ENCODE measurements at places on chromosomes 3 and 15.

DNA sequence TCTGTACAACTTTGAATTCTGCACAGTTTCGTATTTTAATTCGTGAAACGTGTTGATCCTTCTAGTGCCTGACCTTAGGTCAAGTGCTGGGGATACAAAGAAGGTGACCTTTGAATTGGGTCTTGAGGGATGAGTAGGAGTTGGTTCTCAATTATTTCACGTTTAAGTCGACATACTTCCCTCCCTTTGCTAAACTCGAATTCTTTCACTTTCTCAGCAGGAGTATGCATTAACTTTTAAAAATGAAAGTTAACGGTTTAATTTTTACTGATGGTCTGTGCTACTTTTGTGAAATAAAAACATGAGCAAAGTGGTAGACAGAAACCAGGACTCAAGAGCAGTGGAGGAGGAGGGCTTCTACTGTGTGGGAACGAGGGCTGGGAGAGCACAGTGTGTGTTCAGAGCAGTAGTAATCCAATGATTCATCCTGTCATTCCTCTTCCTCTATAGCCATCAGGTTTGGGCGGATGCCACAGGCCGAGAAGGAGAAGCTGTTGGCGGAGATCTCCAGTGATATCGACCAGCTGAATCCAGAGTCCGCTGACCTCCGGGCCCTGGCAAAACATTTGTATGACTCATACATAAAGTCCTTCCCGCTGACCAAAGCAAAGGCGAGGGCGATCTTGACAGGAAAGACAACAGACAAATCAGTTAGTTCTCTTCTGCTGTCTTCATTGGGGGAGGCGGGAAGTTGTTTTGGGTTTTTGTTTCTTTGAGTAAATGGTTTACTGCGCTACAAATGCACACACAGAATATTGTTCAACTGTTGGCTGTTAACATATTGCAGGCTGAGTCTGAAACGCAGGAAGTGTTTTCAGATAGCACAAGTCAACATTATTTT is 78.6 kb upstream of the TSEN2 start:
- DNase-seq: no peak

DNA sequence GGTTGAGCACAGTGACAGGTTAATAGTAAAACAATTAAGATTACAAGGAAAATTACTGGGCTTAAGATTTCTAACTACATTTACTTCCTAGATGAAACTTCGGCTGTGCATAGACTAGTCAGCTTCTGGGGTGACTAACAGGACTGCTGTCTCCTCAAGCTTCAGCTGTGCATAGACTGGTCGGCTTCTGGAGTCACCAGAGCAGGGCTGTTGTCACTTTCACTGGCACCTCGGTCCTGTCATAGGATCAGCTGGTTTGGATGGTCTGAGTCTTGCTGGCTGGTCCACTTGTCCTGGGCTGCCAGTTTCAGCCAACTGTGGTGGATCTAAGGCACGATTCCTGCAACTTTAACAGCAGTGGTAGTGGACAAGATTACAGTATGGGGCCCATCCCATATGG is 23.9 kb upstream of the ACAD9 start:
- DNase-seq: no peak

DNA sequence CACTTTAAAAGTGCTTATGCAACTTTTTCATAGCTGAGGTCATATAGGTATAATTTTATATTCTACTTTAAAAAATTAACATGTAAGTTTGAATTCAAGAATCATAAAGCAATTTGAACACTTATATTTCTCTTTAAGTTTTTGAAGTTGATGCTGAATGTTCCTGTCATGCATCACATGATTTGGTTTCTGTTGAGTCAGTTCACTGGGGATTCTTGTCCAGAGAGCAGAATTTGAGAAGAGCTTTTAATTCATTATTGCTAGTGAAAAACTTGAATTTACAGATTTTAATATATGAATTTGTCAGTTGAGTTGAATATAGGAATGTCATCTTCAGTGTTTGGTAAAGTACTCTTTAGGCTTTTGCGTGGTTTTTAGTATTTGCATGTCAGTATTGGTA is 7.9 kb downstream of the SLC25A26 start:
- no peak for DNase-seq

GRCh38 chr3:195542316-195542697 is 818 bp downstream of the PPP1R2 start:
- no peak for DNase-seq

DNA sequence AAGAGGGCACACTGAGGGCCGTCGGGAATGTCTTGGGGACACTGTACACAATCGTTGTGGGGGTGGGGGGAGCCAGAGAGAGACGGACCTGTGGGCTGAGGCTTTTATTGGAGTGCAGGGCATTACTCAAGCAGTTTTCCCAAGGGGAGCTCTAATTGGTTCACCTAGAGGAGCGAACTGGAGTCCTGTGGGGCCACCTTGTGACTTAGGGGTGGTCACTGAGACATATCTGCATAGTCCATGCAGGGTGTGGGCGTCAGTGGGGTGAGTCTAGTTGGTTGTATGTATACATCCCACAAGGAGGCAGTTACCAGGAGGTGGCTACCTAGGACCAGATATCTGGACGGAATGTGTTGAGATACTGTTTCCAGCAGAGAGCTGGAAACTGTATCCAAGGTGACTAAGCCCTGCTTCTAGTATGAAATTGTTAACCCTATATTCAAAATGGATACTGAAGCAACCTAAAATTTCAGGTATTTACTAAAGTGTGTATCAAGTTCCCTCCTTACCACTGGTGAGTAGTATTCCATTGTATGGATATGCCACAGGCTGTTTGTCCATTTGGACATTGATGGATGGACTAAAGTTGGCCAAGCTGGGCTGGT is 2.6 kb upstream of the PIGZ start:
- DNase-seq: no peak

GRCh38 chr15:72237029-72237852 is 6.3 kb upstream of the PKM start:
- peak; percentile 32 for DNase-seq

DNA sequence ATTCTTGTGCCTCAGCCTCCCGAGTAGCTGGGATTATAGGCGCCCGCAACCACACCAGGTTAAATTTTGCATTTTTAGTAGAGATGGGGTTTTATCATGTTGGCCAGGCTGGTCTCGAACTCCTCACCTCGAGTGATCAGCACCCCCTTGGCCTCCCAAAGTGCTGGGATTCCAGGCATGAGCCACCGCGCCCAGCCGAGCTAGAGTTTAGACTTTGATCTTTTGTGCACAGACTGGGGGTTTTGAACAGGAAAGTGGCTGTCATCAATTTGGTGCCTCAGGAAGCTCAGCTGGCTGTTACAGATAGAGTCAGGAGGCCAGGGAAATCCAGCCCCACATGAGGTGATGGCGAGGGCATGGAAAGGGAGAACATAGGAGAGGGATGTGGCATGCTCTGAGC is 19.3 kb upstream of the IREB2 start:
- no peak for DNase-seq

GRCh38 chr3:66486202-66486601 is 14.6 kb downstream of the LRIG1 start:
- no peak for DNase-seq

- DNase-seq: no peak
Observed at GRCh38 chr3:134104031-134104430, 74.3 kb upstream of the SLCO2A1 start.

DNA sequence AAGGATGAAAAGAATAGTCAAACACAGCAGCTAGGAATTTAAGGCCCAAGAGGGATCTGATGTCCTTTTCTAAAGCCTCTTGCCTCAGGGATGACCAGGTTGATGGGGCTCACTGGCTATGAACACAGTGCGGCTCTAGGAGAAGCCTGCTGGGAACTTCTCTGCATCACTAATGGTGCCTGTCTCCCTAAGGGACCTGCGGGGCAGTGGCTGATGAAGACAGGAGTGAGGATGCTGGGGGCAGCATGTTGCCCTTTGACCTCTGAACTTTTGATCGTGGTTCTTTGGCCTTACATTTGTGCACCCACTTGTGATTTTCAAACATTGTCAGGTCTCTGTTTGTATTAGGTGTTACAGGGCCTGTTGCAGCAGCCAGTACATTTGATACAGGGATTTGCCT is 64.9 kb upstream of the KLHL25 start:
- no peak for DNase-seq

- no peak for DNase-seq
Observed at GRCh38 chr3:156687023-156687422, 12.6 kb downstream of the TIPARP start.

- DNase-seq: no peak
Observed at GRCh38 chr15:95263751-95264150, 1032.4 kb downstream of the MCTP2 start.

GRCh38 chr3:177615015-177615414 is 417.7 kb upstream of the TBL1XR1 start:
- no peak for DNase-seq

- no peak for DNase-seq
Observed at GRCh38 chr3:67094774-67095173, 96.7 kb downstream of the KBTBD8 start.

- no peak for DNase-seq
Observed at GRCh38 chr3:67362686-67363085, 291.7 kb downstream of the SUCLG2 start.

DNA sequence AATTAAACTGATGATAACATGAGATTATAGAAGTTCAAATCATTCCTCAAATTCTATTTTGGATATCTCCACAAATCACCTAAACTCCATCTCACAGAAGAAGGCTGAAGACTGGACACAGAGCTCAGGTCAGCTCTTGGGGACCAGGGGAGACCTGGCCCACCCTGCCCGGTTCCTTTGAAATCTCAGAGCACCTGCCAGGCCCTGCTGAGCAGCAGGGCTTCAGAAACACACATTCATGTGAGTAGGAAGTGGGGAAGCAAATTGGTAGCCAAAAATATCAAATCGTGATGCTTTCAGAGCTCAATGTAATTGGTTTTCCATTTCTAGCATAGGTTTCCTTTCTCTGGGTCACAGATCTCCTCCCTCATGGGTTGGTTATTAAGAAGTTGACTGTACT is 76.2 kb downstream of the OCA2 start:
- no peak for DNase-seq

DNA sequence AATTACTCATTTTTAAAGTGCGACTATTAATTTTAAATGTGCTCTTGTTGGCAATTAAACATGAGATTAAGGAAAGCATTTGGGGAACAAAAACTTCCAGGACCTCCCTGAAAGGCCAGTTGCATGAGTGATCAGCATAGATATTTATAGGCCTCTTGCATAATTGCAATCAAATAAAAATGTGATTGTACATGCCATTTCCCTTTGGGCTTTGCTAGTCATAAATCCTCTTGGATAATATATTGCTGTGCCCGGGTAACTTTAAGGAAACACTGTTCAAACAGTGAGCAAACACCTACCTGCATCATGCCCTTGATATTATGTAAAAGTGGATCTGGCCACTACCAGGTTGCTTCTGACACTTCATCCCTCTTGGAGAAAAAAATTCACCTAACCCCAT is 239.1 kb downstream of the MCTP2 start:
- no peak for DNase-seq

All from activated CD4-positive, alpha-beta T cell treated with anti-CD3 and anti-CD28 coated beads for 1 hour (primary cell).